LoVo (cell line): ENCODE measurements at places on chromosomes 7 and 10.

DNA sequence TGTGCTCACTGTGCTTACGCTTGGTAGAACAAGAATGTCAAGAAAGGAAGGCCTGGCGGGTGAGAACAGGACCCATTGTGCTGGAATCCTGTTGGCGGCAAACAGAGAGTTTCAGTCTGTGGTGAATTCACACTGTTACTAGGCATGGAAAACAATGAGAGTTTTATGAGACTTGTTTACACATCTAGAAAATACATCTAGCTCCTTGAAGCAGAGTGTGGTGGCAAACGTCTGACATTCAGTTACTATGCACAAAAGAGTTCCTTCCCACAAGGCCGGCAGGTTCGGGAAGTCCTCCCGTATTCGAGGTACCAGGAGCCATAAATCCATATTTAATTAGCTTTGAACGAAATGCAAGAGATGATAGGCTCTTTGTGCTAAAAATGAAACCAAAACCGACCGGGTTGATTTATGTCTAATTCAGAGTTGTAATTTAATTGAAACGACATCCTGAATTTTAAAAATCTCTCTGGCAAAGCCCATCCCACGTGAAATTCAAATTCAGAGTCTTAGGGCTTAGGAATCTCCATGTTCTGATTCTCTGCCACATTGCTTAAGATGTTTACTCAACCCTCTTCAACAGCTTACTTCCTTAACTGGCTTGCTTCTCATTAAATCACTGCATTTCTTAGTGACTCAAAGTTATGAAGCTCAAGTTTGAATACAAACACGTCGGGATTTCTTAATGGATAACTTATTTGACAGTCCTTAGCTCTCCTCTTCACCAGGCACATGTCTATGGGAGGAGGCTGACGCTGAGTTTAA, 299.9 kb upstream of the PITRM1 start:
- DNase-seq, result peak; percentile 36

- peak; percentile 30 for DNase-seq
These were observed 89.7 kb upstream of the RPA3 start for GRCh38 chr7:7808156-7808555.

DNA sequence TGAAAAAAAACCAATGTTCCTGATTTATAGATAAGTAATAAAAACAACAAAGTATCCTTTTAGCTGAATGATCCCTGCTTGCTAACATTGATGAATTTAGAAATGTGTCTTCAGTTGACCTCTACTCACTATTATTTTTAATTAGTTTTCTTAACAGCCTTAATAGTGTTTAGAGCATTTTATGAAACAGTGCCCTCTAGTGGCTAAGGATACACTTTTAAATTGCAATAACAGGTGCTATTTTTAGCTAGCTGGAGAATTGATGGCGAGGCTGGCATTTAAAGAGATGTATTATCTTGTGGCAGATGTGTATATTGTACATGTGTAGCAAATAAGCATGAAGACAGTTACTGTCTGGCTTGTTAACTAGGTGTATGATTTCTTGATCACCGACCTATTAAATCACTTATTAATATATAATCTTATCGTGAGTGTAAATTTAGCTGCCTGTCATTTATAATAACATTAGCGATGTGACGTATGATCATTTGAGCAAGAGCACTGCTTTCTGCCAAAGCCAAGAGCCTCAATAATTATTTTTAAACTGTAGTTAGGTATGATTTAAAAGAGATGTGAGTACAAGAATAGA, 451.9 kb downstream of the DPP6 start:
- DNase-seq, result peak; percentile 61

GRCh38 chr7:24685708-24686107, 71.6 kb downstream of the GSDME start:
- no peak for DNase-seq

- DNase-seq, result no peak
These were observed 101.7 kb upstream of the TMEM26 start for GRCh38 chr10:61554925-61555324.

DNA sequence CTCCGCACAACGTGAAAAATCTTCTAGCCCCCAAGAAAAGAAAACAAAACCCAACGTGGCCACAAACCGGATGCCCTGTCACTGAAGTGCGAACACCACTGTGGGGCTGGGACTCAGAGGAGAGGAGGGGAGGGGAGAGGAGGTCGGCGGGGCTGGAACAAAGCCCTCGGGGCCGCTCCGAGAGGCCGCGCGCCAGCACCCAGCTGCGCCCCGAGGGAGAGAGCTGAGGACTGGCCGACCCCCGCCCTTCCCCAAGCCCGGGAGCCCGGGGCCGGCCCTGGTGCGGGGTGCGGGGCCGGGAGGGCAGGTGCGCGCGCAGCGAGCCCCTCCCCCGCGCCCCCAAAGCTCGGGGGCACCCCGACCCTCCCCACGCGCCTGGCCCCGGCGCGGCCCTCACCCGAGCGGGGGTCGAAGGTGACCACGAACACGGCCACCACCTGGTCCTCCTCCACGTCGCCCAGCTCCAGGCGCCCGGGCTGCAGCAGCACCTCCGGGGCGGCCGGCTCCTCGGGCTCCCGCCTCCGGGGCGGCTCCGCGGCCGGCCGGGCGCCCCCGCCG, 398 bp downstream of the DENND11 start:
- DNase-seq, result peak; percentile 25

DNA sequence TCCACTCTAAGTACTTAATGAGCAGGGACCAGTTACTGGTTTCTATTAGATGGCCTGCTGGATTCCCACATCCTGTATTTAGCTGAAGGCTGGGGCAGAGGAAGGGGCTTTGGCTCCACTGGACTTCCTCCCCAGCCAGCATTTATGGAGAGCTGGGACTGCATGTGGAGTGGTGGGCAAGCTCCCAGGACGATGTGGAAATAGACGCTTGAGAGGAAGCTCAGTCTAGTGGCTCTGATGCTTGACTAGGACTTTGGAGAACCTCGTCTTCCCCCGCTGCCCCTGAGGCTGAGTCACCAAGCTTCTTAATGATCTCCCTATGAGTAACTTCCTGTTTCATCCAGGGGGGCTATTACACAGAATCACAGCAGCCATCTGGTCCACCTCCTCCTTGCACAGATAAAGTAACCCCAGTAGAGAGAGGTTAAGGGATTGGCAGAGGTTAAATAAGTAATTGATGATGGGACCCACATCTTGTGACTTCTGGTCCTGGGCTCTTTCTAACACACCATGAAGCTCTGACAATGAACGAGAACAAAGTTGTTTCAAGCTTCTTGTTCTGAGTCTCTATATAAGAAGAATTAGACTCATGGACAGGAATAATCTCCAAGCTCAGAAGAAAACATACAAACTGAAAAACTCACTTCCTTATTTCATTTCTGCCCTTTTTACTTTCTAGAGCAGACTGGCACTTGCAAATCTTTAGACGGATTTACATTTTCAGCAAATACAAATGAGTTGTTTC, 126.2 kb downstream of the PRPF18 start:
- no peak for DNase-seq

- DNase-seq, result no peak
These were observed 139.2 kb upstream of the NRP1 start for GRCh38 chr10:33473688-33474087.

- DNase-seq, result no peak
These were observed 61.4 kb upstream of the NME8 start for GRCh38 chr7:37786741-37787569.

- no peak for DNase-seq
These were observed 243.6 kb upstream of the PRSS58 start for GRCh38 chr7:142501434-142501833.

GRCh38 chr7:137975221-137975620, 26.7 kb downstream of the CREB3L2 start:
- no peak for DNase-seq

- DNase-seq, result peak; percentile 49
These were observed 1.8 kb downstream of the RP9 start for GRCh38 chr7:33107136-33108066.

DNA sequence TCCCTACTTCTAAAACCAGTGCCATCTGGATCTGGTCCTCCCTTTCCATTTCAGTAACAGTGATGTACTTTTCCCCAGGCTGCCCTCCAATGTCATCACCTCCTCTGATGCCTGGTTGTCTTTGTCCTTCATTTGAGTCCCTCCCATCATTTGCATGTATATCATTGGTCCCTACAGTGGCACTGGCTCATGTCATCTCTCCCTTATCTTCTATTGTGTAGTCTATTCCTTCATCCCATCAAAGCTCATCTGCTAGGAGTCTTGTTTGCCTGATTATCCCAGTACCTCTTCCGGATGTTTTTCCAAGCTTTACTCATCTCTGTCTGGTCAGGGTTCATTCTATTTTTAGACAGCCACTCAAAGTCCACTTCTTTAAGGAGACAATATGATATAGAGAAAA, 292.9 kb upstream of the BMPER start:
- no peak for DNase-seq

DNA sequence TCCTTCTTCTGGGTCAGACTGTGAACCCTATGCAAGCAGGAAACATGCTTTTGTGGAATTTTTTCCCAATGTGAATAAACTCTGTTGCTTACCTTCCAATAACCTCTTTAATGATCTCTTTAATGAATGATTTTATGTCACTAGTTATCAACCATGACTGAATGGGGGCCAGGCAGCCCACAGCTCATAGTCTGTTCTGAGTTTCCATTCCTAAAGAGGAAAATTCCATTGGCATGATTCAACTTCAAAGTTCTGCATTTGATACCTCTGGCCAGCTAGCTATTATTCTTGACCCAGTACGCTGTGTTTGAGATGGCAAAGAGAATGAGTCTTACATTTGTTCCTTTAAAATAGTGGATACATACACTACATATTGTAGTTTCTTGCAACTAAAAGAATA, 867.8 kb upstream of the CELF2 start:
- no peak for DNase-seq

- no peak for DNase-seq
These were observed 67.1 kb downstream of the GNAT3 start for GRCh38 chr7:80444811-80445210.

DNA sequence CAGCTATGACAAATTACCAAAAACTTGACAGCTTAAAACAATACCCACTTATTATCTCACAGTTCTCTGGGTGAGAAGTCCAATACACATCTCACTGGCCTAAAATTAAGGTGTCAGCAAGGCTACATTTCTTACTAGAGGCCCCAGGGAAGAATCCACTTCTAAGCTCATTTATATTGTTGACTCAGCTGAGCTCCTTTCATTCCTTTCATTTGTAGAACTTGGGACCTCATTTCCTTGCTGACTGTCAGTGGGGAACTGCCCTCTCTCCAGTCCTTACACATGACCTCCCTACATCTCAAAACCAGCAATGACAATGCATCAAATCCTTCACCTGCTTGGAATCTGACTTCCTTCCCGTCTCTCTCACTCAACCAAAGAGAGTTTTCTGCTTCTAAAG, 240.3 kb downstream of the IPMK start:
- DNase-seq, result no peak

DNA sequence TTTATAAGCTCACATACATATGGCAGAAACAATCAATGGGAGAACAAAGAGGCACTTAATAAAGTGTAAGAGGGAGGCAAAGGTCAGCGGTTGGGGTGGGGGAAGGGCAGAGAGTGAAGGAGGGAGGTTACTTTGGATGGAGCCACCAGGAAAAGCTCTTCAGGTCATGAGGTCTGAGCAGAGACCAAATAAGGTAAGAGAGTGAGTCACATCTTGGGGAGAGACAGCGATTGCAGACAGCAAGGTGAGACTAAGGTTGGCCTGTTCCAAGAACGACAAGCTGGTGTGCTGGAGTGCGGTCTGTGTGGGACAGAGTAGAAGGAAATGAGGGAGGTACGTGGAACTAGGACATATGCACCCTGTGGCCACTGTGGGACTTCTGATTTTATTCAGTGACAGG, 74.3 kb upstream of the TOMM7 start:
- no peak for DNase-seq

DNA sequence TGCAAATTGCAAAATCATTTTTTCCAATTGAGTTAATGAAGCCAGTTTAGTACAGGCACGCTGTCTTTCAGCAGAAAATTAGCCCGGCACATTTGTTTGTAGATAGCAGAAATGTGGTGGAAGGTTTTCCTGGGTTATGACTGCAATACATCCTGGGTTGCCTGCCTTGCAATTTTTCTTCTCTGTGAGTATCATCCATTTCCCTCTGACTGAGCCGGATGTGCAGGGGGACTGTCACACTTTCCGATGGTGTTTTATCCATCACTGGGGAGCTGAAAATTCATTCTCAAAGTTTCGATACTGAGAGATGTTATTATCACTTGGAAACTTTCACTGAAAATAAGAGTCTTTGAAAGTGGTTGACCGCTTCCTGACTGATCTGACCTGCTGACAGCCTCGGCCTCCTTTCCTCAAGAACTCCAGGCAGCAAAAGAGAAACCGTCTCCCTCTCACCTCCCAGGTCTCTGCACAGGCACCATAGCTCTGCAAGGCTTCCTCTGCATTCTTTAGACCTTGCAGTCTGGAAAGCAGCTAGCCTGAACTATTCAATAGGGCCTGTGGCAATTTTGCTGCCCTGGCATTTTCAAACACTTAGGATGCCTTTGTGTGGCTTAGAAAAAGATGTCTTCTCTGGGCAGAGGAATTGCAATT, 320.8 kb upstream of the NRP1 start:
- DNase-seq, result no peak

GRCh38 chr10:107548301-107548700, 383.8 kb upstream of the SORCS1 start:
- no peak for DNase-seq

GRCh38 chr10:120342115-120342714, 114.8 kb upstream of the PLPP4 start:
- no peak for DNase-seq

DNA sequence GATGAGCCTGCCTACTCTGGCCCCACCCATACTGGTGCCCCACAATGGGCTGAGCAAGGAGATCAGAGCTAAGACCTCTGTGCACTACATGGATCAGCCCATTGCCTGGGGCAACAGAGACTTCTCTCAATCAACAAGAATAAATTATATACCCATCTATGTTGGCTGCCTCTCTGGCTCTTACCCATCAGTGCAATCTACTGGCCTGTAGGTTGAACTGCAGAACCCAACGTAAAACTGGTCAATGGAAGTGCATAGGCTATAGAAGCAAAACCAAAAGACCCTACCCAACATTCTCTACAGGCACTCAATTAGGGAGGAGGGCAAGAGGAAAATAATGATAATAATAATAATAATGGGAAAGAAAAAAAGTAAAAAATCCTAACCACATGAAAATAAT, 574.3 kb downstream of the MAGI2 start:
- DNase-seq, result no peak

GRCh38 chr7:42236266-42236975, 588 bp downstream of the GLI3 start:
- no peak for DNase-seq

- no peak for DNase-seq
These were observed 101.4 kb downstream of the TBXAS1 start for GRCh38 chr7:139930286-139930965.

DNA sequence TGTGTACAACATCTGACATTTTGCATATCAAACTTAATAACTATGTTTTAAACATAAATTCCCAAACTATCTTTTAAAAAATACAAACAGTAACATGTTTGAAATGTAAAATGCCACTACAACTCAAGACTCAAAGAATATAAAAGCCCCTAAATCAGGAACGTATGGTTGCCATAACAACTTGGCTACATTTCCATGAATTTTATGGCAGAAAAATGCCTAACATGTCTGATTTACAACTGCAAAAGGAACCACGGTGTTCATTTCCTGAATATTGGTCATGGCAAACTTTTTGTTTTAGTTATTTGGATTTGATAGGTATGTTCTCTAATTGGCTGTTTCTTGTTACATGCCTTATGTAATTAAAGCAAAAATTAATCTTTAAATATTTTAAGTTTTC, 2.0 kb downstream of the SOSTDC1 start:
- DNase-seq, result no peak

- no peak for DNase-seq
These were observed 148.8 kb upstream of the VWC2 start for GRCh38 chr7:49624611-49625010.

- DNase-seq, result no peak
These were observed 75.2 kb downstream of the DNAJB6 start for GRCh38 chr7:157412021-157412443.

GRCh38 chr10:69864321-69864720, 62.6 kb downstream of the COL13A1 start:
- DNase-seq, result no peak
